ENCODE measurements at places on chromosomes 2 and 18.

DNA sequence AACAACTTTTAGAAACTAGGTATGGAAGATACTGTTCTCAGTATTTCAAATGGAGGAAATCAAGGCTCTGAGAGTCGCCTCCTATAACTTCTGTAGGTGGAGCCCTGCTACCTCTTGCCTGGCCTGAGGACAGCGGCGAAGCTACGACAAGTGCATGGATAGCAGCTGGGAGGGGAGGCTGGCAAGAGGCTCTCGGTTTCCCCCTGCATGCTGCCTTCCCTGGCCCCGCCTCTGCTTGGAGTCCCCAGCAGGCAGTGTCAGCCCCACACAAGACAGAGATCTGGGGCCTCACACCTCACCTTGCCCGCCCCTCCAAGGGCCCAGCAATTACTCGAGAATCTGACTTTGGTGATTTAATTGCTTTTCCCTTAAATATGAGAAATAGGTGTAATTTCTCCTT lies 107.6 kb upstream of the POU3F3 start:
- DNase-seq = no peak

GRCh38 chr2:208406474-208407451 lies at the start of gene PTH2R:
TSS of gene PTH2R (plus strand) at chr2:208406792. CDS start at chr2:208407044, 252 bp downstream.
- DNase-seq = no peak

GRCh38 chr2:232942831-232943230 lies 70.2 kb downstream of the NGEF start:
- no peak for DNase-seq

GRCh38 chr2:109527079-109527478 lies 86.7 kb downstream of the SEPTIN10 start:
- no peak for DNase-seq

DNA sequence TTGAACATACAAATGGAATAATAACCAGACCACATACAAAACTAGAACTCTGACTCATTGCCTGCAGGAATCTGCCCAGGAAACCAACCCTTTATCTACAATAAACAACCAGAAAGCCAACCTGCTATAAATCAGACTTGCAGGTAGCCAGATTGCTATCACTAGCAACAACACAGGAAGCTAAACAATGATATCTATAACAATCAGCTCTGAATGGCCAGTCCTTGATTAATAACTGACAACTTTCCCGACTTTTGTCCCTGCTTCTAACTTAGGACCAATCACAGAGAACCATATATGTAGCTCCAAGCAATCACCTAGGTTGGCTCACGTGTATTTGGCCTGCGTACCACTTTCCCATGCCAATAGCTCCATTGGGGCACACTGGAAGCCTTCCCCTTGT lies 470.8 kb downstream of the RIT2 start:
- no peak for DNase-seq

- DNase-seq = no peak
Measured at GRCh38 chr2:39476524-39476923, 39.4 kb upstream of the MAP4K3 start.

DNA sequence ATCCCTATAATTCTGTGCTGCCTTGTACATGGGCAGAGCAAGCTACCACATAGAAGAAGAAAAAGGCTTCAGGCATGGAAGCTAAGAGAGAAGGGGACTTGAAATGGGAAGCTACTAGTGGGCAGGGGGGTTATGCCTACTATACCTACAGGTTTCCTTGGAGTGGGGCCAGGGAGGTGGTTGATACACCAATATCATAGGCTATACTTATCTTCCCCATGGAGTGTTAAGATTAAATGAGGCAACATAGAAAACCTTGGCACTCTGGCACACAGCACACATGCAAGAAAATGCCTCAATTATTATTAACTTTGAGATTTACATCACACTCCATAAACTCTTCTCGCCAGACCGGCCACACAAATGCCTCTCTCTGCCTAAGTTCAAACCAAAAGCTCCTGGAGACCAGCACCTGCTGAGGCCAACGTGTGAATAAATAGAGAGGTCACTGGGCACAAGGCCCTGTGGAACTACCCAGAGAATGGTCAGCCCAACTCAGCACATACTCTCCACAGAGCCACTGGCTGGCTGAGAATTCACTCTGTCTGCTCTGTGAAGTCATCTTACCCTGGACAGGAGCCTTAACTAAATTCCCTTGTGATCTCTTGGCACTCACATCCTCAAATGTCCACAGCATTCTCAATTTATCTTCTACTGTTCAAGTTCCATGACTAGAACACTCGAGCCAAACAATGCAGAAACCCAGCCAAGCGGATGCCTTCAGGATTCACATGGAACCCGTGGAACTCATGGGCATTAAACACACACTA lies 498.7 kb downstream of the BCL11A start:
- no peak for DNase-seq

GRCh38 chr2:200314976-200315567 lies 8.6 kb downstream of the SPATS2L start:
- DNase-seq = no peak

- DNase-seq = no peak
Measured at GRCh38 chr2:119647440-119648169, 31.4 kb upstream of the TMEM177 start.

DNA sequence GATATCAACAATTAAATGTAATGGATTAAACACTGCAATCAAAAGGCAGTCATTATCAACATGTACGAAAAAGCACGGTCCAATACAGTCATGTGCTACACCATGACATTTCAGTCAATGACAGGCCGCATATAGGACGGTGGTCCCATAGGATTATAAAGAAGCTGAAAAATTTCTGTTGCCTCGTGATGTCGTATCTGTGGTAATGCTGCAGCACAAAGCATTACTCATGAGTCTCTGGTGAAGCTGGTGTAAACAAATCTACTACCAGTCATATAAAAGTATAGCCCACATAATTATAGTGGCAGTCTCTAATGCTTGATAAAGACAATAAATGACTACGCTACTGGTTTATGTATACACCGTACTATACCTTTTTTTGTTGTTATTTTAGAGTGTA lies 58.4 kb downstream of the RABL2A start:
- no peak for DNase-seq

DNA sequence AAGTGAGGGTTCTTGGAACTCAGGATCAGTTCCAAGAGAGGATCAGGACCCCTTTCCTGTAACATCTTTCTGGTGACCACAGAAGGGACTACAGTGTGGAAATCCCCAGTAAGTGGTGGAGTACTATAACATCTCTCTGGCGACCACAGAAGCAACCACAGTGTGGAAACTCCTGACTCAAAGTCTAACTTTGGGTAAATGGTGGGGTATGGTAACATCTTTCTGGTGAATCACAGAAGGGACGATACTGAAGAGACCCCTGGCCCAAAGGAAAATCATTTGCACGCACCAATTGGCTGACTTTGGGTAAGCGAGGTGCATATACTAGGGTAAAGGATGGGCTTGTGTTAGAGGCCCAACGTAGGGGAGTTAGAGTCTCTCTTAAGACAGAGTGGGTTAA lies 56.3 kb upstream of the GULP1 start:
- DNase-seq = no peak

DNA sequence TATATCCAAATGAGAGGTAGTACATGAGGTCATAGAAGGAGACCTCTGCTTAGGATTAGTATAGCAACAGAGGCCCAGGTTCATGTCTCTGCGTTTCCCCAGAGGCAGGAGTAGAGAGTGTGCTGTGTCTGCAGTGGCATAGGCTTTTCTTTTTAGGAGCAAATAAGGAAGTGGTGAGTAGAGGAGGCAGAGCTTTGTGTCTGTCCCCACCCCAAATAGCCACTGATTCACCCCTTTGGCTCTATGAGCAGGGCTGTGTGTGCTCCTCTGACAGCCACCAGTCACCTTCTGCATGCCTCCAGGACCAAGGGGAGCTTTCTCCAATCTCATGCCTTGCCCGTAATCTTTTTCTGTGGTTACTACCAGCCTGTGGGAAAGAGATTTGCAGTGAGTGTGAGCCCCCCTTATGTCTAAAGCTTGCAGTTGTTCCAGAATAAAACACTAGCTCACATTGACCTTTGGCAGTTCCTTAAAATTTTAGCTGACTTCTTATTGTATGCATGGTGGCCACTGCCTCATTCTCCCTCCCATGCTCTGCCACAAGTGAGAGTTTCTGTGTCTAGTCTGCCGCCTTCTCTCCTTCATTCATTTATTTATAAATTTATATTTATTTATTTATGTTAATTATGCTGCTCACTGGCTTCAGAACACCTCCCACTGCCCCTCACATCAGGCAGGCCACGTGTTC lies 23.5 kb upstream of the ELAC1 start:
- no peak for DNase-seq

DNA sequence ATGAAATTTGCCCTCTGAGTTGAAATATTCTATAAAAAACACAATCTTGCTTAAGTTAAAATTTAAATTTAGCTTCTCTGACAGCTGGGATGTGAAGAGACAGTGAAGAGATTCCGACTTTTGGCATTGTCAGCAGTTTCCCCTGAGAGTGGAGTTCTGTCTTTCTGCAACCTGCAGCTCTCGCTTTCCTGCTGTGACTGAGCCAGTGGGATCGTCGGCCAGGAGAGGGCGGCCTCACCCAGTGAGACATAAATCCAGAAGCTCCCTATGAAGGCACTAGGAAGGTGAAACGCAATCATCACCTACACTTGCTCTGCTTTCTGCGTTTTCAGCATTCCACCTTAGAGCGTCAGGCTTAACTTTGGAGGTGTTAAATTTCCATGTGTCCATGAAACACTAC lies 75.4 kb upstream of the HNMT start:
- no peak for DNase-seq

DNA sequence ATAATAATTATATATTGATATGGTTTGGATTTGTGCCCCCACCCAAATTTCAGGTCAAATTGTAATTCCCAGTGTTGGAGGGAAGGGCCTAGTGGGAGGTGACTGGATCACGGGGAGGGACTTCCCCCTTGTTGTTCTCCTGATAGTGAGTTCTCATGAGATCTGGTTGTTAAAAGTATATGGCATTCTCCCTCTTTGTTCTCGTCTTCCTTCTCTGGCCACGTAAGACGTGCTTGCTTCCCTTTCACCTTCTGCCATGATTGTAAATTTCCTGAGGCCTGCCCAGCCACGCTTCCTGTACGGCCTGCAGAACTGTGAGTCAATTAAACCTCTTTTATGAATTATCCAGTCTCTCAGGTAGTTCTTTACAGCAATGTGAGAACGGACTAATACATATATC lies 88.3 kb downstream of the ROCK2 start:
- DNase-seq = no peak

- DNase-seq = no peak
Measured at GRCh38 chr2:163919717-163920116, 183.9 kb upstream of the FIGN start.

GRCh38 chr2:167293172-167293781 lies 405.0 kb downstream of the XIRP2 start:
- DNase-seq = no peak

- DNase-seq = no peak
Measured at GRCh38 chr2:1060372-1060771, 109.7 kb downstream of the SNTG2 start.

DNA sequence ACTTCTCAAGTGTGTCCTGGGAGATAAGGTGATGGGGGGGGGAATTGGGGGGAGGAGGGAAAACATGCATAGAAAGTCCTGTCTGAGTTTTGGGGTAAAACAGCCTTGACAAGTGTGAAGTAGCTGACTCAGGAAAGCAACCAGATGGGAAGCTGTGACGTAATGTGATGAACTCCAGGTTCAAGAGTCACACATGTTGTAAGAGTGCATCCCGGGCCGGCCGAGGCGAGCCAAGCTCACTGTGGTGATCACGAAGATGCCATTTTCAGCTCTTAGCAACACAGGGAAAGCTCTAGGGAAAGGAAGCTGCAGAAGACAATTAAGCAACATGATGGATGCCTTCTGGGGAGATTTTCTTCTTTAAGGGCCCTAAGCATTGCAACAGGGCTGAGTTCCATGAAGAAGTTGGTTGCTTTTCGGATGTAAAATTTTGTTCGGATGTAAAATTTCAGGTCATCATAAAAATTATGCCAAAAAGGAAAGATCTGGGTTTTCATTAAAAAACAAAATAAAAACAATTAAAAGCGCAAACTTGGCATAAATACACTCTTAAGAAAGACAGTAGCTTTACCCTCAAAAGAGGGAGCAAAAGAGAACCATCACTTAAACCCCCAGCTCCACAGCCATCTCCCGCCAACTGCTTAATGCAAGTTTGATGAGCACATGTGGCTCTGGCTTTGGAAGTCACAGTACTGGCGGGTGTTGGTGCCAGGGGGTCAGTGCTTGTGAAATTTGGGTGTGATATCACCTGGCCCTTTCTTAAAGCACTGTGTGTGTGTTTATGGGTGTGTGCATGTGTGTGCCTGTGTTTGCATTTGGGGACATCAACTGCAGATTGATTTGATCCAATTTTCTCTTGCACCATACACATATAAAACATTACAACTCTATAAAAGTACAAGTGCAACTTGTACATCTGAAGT lies 19.1 kb downstream of the SERTAD2 start:
- DNase-seq = no peak

DNA sequence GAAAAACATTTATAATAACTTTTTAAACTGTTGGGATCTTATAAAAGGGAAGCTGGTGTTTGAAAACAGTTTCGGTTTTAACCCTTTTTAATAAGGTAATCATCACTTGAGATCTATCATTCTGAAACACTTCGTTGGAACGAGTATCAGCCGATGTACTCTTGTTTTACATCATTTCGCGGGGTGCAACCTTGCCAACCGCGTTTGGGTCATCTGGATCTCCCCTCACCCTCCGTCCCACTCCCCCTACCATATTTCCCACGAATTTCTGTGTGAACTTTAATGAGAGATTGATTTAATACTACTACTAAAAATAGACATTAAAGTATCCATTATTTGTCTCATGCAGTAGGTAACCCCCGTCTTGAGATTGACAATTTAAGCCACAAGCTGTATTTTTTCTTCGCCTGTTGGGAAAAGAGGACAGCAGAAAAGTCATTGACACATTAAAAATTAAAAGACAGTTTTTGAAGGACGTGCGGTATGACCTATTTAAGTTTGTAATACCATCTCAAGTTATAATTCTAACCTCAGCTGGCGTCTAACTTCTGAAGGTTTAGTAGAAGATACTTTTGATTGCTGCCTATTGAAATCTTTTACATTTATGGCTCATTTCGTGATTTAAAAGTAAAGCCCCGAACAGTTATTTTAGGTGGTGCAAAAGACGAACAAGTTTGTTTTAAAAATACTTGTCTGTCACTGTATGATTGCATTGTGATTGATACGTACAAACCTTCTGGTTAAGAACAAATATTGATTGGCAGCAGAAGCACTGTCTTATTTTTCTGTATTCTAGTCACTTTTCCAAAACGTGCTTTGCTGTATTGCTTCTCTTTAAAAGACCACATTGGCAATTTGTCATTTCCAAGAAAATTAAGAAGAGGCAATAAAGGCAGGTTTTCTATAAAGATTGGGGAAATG lies 1.5 kb downstream of the CREB1 start:
- no peak for DNase-seq

GRCh38 chr2:211900518-211900917 lies 638.1 kb downstream of the ERBB4 start:
- DNase-seq = no peak

- no peak for DNase-seq
Measured at GRCh38 chr2:229654437-229654836, 59.9 kb downstream of the DNER start.

DNA sequence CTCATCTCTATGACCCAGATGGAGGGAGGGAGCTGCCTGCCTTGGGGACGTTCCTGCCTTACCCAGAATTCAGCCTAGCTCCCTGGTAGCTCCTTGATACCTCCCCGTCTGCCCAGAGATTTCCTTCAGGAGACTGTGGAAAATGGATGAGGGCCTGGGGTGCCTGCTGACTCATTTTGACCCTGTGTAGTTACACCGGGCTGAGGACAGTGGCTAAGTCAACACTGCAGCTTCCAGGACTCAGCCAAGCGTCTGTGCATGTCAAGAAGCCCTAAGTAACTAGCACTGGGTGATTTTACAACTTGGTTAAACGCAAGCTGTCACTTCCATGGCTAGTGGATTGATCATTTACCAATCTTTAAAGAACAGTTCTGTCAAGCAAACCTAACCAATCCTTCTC lies 23.3 kb upstream of the EPAS1 start:
- DNase-seq = no peak
